ENCODE measurements at places on chromosomes 4 and X.

GRCh38 chrX:37350034-37350365, 836 bp downstream of the PRRG1 start:
- no peak for DNase-seq

- DNase-seq, result no peak
These were observed 178.6 kb downstream of the ADAMTS3 start for GRCh38 chr4:72390409-72390808.

GRCh38 chr4:85369703-85370380, 105.1 kb upstream of the ARHGAP24 start:
- no peak for DNase-seq

DNA sequence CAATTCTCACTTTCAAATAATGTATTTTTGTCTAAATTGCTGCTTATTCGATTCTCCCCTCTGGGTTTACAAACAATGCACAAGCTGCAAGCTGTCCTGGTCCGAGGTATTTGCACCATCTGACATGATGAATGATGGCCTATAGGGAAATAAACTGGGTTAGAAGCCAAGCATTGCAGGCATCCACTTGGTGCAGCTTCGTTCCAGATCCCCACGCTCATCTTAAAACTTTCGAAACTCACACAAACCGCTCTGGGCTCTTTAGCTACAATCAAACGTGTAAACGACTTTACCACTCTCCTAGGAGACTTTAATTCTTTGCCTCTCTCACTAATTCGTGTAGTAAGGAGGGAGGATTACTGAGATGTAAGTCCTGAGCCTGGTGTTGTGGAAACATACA, 19.0 kb downstream of the PHKA2 start:
- DNase-seq, result no peak

DNA sequence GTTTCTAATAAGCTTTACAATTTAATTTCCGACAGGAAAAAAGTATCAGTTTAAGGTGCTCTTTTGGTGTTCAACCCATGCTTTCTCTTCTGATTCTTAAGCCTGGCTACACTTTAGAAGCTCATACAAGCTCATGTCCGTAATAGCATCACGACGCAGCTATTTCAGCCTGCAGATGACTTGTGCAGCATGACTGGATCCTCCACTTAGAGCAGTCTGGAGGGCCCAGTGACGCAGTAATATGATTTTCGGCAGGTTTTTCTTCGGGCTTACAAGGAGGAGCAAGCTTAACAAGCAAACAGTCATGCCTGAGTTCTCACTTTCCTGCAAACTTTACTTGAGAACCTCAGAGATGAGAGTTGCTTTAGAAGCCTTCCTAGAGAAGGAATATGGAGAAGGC, 85.3 kb upstream of the MAML3 start:
- no peak for DNase-seq

DNA sequence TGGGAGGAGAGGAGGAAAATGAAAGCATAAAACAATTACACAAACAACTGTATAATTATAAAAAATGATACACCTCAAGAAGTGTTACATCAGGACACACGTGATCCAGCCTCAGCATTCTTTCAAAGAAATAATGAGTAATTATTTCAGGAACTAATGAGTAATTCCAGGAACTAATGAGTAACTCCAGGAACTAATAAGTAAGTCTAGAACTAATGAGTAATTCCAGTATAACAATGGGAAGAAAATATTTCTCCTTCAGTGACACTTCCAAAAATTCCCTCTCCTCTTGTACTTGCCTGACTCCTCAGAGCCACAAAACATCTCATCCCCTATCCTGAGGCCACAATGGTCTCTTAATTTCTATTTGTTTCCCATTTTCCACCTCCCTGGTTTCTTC, 63.5 kb upstream of the COL25A1 start:
- DNase-seq, result no peak

DNA sequence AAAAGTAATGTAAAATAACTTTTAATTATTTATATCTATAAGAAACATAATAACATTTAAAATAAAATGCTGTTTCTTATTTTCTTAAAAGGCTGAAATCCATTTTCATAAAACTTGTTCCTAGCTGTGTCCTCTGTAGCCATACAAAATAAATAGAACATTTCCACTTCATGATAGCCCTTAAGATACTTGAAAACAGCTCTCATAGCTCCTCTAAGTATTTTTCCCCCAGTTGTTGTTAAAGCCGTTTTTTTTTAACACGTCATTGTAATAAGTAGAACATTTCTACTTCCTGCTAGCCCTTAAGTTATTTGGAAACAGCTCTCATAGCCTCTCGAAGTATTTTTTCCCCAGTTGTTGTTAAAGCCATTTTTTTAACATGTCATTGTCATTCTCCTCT, 97.3 kb upstream of the SOX3 start:
- no peak for DNase-seq

DNA sequence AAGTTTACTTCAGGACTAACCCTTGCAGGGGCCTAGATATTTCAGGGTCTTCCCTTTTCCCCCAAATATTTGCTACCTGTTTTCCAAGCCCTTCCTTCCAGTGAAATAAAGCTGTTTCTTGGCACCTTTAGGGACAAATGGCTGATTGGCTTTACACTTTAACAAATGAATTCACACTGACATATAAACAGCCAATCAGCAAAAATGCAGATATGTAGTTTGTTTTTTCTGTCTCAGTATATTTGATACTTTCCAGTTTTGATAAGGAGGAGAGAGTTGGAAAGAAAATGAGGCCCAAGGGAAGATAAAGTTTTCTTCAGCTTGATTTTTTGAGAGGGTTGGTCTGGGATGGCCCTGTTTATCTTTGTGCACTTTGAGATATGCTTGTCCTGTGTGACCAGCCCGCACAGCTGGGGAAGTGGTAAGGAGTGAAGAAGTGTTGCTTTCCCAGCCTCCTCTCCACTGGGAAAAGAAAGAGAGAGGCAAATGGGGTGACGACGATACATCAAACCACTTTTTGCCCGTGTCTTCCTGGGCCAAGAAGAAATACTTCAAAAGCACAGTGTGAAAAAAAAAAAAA, 67.5 kb downstream of the MGST2 start:
- no peak for DNase-seq

DNA sequence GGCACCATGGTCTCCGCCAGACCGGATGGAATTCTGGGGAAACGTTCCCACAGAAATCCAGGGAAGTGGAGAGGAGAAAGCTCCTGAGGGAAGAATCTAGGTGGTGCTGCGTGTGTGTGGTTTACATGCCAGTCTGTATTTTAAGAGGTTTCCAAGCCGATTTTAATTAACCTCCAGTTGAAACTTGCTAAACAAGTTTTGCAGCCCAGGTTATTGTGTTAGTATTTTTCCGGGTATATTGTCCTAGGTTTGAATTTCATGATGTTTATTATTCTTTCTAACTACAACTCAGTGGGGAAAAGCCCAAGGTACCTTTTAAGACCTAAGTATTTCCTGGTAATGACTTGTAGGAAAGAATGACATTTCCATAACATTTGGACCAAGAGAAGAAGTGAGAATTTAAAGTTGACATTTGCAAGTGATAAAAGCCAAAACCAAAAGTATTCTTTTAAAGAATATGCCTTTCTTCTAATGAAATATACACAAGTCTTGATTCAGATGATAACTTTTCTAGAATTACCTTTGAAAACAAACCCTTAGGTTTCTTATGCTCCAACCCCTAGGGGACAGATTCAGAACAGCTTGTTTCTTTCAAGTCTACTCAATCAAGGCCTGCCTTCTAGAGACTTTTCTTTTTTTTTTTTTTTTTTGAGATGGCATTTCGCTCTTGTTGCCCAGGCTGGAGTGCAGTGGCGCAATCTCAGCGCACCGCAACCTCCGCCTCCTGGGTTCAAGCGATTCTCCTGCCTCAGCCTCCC, 14.6 kb downstream of the SAT1 start:
- no peak for DNase-seq

GRCh38 chr4:39066371-39066770, 4.3 kb downstream of the KLHL5 start:
- no peak for DNase-seq

- no peak for DNase-seq
These were observed 5.6 kb downstream of the HAND2 start for GRCh38 chr4:173524218-173525117.

- DNase-seq, result peak; percentile 78
These were observed at the start of gene PCDH10 for GRCh38 chr4:133148690-133149363. Gene PCDH10, plus strand, starts transcription at chr4:133149294. Its CDS starts 847 bp downstream, at chr4:133150141.

GRCh38 chr4:86014599-86014998, 345.3 kb downstream of the MAPK10 start:
- DNase-seq, result peak; percentile 45

GRCh38 chr4:137531986-137532868, at the start of gene PCDH18:
Gene PCDH18, minus strand, starts transcription at chr4:137532494. Its CDS starts 406 bp downstream, at chr4:137532088.
- DNase-seq, result peak; percentile 24

- DNase-seq, result no peak
These were observed 3.6 kb upstream of the KLHL15 start for GRCh38 chrX:24030597-24030996.

GRCh38 chr4:147833254-147833653, 101.4 kb downstream of the ARHGAP10 start:
- DNase-seq, result no peak

DNA sequence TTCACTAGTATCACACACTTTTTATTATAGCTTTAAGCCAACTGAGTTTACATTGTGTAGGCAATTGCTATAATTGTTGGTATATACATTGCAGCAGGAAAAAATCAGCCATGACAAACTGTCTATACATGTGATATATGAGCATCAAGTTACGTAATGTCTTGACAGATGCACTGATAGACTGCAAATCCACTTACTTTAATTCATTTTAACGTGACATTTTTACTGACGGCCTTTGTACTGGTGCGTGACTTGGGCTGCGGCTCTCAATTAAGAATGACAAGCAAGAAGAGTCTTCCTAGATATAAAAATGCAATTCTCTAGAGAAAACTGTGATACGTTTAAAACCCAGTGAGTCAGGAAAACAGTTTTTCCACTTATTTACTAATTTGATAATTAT, 143.8 kb downstream of the ACTRT1 start:
- DNase-seq, result no peak

Measured in GM20000 (cell line).